ENCODE measurements at places on chromosomes 7 and 10. TPM values are rescaled to one million over a fixed set of nuclear protein-coding genes. Genes with fewer than 3 reads are reported as not detected.

Gene CHAT
- total RNA-seq: not detected

Gene ANKRD22
- not detected for total RNA-seq

Gene HOGA1
- 0.68 TPM for total RNA-seq

Gene CRYGN
- total RNA-seq: not detected

Gene MYPN
- total RNA-seq: 69.8 TPM

Gene DYDC2
- not detected for total RNA-seq

Gene MSMB
- total RNA-seq: not detected

Gene PNLIPRP2
- total RNA-seq: not detected

Gene SSC4D
- total RNA-seq: 0.89 TPM

Gene RBAK
- total RNA-seq: 8.8 TPM

Gene SPDYE1
- not detected for total RNA-seq

Gene PMS2
- 13.3 TPM for total RNA-seq

Gene FAM25C
- total RNA-seq: not detected

Gene TMEM184A
- 2.9 TPM for total RNA-seq

Gene ZC3HAV1L
- total RNA-seq: 11.6 TPM

Gene FGFR2
- total RNA-seq: not detected

Gene ATOH7
- total RNA-seq: not detected

Gene PRF1
- total RNA-seq: not detected

Gene EIF5AL1
- total RNA-seq: 0.27 TPM

Gene ITIH5
- total RNA-seq: not detected

Gene LIPN
- not detected for total RNA-seq

Gene STEAP2
- 12.8 TPM for total RNA-seq

Gene SEMA3E
- not detected for total RNA-seq

Gene MSS51
- 0.31 TPM for total RNA-seq

Gene ZFYVE27
- total RNA-seq: 23.9 TPM

Gene TMEM26
- not detected for total RNA-seq

Gene YKT6
- 155 TPM for total RNA-seq

Gene BTBD16
- not detected for total RNA-seq

Gene SLC13A4
- 0.32 TPM for total RNA-seq

Gene PON1
- total RNA-seq: not detected

Gene DRGX
- not detected for total RNA-seq

Gene TUBB8
- not detected for total RNA-seq

Gene FFAR4
- not detected for total RNA-seq

Gene PIP
- not detected for total RNA-seq

Gene PLAU
- total RNA-seq: 14.0 TPM

Gene AP3M1
- 41.6 TPM for total RNA-seq

Gene ASL
- 50.7 TPM for total RNA-seq

Gene TRPV5
- not detected for total RNA-seq

Gene CD36
- 1.6 TPM for total RNA-seq

Gene HHEX
- 4.9 TPM for total RNA-seq

Gene ADARB2
- total RNA-seq: not detected

Gene PLAC9
- 3.9 TPM for total RNA-seq

Gene FASTK
- total RNA-seq: 94.9 TPM

Gene UPK3B
- total RNA-seq: not detected

All from HFFc6 (cell line).